ENCODE measurements at places on chromosomes 3 and 15. TPM values are rescaled to one million over a fixed set of nuclear protein-coding genes. Genes with fewer than 3 reads are reported as not detected.

SMCO1 gene
- not detected for total RNA-seq

TRH gene
- total RNA-seq, result not detected

DUT gene
- total RNA-seq, result 54.0 TPM

SYNPR gene
- total RNA-seq, result not detected

GHRL gene
- 0.25 TPM for total RNA-seq

COL8A1 gene
- 62.4 TPM for total RNA-seq

MFGE8 gene
- total RNA-seq, result 165 TPM

SEMA5B gene
- total RNA-seq, result not detected

KBTBD13 gene
- total RNA-seq, result not detected

WNT7A gene
- not detected for total RNA-seq

CCR3 gene
- total RNA-seq, result not detected

MAGEL2 gene
- under 0.01 TPM for total RNA-seq

BBX gene
- total RNA-seq, result 77.5 TPM

RARRES1 gene
- total RNA-seq, result 26.2 TPM

ECE2 gene
- total RNA-seq, result not detected

SERPINI1 gene
- total RNA-seq, result 1.4 TPM

GPR149 gene
- not detected for total RNA-seq

CFAP20DC gene
- total RNA-seq, result 2.9 TPM

ACOX2 gene
- total RNA-seq, result 10.2 TPM

GOLGA6B gene
- not detected for total RNA-seq

ABHD5 gene
- 73.6 TPM for total RNA-seq

RTP1 gene
- total RNA-seq, result not detected

SLC22A14 gene
- not detected for total RNA-seq

SRGAP3 gene
- 3.1 TPM for total RNA-seq

SNX4 gene
- total RNA-seq, result 37.6 TPM

RARB gene
- 44.8 TPM for total RNA-seq

CCDC12 gene
- 30.6 TPM for total RNA-seq

NR2E3 gene
- total RNA-seq, result 0.25 TPM

ERC2 gene
- 0.75 TPM for total RNA-seq

TMC3 gene
- not detected for total RNA-seq

ROBO2 gene
- total RNA-seq, result 0.37 TPM

GPR62 gene
- 0.12 TPM for total RNA-seq

CCDC13 gene
- total RNA-seq, result 0.33 TPM

KLHL40 gene
- total RNA-seq, result not detected

ADGRG7 gene
- total RNA-seq, result 1.1 TPM

CHRNA5 gene
- 5.1 TPM for total RNA-seq

SLC38A3 gene
- total RNA-seq, result not detected

KCNAB1 gene
- total RNA-seq, result not detected

Data from uterine smooth muscle cell (primary cell).